ENCODE measurements at places on chromosomes 12 and 14.
A peak's percentile ranks its signal among the peaks of the same experiment; 100 is the strongest.

DNA sequence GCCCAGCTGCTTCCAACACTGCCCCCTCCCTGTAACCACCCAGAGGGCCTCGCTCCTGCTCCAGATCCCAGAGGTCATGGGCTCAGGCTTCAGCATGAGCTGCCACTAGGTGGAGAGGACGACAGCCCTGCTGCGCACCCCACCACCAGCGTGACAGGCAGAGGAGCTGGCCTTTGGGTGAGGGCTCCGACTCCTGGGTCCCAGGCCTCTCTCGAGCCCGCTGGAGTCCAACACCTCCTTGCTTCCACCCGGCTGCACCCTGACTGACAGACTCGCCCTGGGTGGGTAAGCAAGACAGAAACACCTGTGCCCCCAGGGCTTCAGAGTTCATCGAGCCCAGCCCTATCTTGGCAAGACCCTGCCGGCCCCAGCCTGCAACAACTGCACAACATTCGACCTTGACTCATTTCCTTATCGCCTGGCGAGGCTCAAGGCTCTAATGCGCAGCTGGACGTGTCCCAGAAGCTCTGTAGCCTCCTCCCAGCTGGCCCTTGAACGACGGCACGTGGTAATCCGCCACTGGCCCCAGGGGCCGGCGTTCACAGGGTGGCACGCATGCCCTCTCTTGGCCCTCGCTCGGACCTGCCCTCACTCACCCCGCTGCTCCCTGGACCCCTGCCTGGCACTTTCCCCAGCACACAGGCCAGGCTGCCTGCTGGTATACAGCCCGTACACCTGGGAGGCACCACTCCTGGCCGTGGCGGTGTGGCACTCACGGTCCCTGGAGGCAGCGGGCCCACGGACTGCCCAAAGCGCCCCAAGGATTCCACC is 28.0 kb downstream of the VPS37B start:
- DNase-seq, result no peak

GRCh38 chr12:114679452-114679875 is 4.5 kb downstream of the TBX3 start:
- no peak for DNase-seq

DNA sequence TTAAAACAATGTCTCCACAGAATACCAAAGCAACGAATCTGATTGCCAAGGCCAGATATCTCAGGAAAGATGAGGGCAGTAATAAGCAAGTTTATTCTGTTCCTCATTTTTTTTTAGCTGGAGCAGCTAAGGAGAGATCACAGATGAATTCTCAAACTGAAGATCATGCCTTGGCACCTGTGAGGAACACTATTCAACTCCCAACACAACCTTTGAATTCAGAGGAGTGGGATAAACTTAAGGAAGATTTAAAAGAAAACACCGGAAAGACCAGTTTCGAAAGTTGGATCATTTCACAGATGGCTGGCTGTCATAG is 994 bp downstream of the PRORP start:
- no peak for DNase-seq

- peak; percentile 18 for DNase-seq
These were observed 68.7 kb downstream of the RPAP3 start for GRCh38 chr12:47636908-47637780.

GRCh38 chr14:96088074-96088473 is 48.9 kb downstream of the C14orf132 start:
- DNase-seq, result no peak

DNA sequence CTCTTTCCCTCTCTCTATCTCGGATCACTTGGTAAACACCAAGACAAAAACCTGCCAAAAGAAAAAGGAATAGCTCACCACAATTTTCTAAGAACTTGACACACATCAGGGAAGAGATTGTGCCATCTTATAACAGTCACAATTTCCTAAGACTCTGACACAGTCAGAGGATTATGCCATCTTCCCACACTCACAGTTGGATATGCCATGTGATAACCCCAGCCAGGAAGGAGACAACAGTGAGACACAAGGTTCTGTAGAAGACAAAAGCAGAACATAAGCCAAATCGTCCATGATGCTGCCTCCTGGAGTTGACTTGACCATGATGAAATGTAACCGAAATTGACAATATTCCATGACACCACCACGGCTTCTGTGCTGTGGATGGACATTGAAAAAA is 2.8 kb upstream of the CLEC9A start:
- peak; percentile 9 for DNase-seq

DNA sequence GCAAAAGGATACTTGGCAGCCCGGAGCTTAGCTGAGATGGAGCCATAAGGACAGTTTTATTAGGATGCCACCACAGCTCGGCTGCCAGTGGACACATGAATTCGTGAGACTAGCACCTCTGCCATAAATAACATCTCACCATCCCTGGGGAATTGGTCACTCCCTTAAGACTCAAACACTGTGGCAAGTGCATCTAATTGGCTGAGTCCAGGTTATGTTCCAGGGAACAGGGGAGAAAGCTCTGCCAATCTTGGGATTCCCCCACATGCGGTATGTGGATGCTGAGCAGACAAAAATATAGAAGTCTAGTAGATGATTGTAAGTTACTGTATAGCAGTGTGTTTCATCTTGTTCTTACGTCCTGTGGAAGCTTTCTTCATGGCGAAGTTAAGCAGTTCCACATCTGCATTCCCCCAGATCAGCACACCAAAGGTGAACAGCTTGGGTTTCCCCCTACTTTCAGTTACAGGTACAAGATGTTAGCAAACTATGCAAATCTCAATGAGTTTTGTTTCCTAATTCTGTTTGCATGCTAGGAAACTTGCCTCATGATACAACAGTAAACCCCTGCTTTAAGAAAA is 131.1 kb downstream of the ETV6 start:
- DNase-seq, result no peak

- DNase-seq, result peak; percentile 83
These were observed 94.8 kb downstream of the LRP6 start for GRCh38 chr12:12171991-12172511.

DNA sequence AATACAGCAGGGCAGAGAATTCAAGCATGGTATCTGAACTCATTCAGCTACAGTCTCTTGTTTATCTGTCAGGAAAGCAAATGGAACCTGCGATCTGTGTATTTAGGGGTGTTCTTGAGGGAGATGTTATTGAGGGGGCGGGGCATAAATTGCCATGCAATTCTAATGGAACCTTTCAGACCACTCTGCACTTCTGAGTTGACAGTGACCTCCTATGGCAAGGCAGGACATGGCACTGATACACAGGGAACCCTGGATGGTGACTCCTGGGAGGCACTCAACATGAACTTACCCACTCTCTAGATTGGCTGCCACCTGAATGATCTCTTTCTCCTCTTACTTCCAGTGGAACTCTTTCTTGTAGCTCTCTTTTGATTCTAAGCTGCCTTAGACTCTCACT is 787.3 kb downstream of the VRK1 start:
- no peak for DNase-seq

DNA sequence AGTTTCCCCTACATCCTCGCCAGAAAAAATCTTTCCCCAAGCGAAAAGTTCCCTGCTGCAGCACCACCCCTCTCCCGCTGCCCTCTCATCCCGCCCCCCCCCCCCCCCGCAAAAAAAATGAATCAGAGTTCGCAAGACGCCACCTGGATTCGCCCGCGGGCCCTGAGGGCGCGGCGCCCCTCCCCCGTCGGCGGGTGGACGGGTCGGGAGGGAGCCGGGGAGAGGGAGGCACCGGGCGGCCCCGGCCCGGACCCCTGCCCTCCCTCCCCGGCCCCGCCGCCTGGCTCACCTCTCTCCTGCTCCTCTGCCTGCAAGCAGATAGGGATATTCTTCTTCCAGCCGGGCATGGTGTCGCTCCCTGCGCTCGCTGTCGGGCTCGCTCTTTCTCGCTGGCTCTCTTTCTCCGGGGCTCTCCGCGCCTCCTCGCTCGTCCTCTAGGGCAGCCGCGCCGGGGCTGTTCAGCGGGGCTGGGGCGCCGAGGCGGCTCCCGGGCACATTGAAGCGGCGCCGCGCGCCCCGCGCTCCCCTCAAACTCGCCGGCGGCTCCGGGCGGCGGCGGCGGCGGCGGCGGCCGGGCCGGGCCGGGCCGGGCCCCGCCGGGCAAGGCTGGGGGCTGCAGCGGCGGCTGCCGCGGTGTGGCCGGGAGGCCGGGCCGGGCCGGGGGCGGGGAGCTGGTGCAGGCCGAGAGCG is 200.3 kb upstream of the CAND1 start:
- DNase-seq, result peak; percentile 30

- no peak for DNase-seq
These were observed 5.3 kb upstream of the DICER1 start for GRCh38 chr14:95162641-95163040.

GRCh38 chr14:89365061-89365801 is 51.8 kb downstream of the FOXN3 start:
- no peak for DNase-seq

DNA sequence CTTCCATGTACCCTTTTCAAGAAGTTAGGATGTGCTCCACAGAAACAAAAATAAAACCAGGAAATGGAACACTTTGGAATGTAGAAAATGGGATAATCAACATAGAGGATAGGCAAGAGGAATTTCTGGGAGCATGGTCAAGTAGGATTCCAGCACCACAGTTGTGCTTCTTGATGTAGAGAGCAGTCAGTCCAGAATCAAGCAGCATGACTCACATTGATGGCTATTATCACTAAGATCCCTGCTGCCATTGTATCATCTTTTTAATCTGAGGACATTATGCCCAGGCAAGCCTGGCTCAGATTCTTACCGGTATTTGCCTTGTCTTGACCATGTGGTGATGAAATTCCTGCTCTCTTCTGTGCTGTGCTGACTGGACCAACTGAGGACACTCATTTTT is 5.7 kb downstream of the ETFRF1 start:
- DNase-seq, result peak; percentile 80

GRCh38 chr12:48288387-48289268 is 62.1 kb downstream of the ZNF641 start:
- no peak for DNase-seq

DNA sequence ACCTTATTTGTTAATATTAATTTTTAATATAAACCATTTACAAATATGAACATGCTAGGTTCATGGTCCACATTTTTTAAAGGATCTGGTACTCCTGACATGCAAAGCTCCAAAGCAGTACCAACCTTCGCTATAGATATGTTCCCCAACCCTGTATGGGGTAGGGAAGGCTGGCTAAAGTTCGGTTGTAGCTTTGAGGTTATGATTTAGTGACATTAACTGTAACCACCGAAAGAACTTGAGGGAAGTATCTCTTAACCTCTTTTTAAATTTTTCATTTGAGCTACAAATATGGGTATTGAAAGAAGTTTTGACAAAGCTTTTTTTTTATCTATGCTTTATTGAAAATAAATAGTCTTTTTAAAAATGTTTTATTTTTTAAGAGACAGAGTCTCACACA is 115.5 kb downstream of the DYRK2 start:
- DNase-seq, result no peak

- DNase-seq, result peak; percentile 56
These were observed 179.4 kb upstream of the ARHGAP5 start for GRCh38 chr14:31897581-31898186.
